Activated CD8-positive, alpha-beta T cell treated with anti-CD3 and anti-CD28 coated beads, Interleukin-2, amount 10 ng/mL, durations not matched to agents 7 days and 5 days (primary cell): ENCODE measurements at places on chromosomes 7 and 10.

DNA sequence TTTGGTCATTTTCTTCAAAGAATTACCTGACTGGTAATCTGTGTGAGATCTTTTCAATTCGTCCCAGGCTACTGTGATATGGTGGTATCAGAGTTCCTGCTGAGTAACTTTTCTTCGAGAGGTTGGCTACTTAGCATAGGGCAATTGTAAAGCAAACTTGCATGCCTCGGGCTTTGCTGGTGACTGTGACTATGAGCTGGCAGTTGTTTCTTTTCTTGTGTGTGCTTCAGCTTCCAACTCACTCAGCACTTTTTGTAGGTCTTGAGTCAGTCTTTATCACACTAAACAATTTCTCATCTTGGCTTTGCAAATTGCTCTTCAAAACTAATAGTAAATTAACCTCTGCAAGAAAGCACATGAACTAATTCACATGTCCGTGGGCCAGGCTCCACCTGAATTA is 44.3 kb downstream of the PRR15 start:
- no peak for DNase-seq

- DNase-seq: peak; percentile 45
Measured at GRCh38 chr10:13658264-13658663, 71.5 kb downstream of the PRPF18 start.

- no peak for DNase-seq
Measured at GRCh38 chr7:69832356-69832755, 234.1 kb downstream of the AUTS2 start.

DNA sequence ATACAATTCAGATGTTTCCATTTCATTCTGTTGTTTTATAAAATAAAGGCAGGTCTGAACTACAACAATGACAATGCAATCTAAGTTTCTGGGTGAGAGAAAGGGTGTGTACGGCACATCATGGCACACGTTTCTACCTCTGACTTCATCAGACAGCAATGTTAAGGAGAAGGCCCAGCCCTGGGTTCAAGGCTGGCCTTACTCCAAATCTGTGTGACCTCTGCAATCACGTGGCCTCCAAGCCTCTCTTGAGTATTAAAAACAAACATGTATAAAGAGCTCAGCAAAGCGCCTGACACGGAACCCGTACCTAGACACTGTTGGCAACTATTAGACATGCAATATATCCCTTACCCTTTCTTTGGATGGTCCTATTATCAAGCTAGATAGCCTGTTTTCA is 114.1 kb downstream of the LARP4B start:
- no peak for DNase-seq

DNA sequence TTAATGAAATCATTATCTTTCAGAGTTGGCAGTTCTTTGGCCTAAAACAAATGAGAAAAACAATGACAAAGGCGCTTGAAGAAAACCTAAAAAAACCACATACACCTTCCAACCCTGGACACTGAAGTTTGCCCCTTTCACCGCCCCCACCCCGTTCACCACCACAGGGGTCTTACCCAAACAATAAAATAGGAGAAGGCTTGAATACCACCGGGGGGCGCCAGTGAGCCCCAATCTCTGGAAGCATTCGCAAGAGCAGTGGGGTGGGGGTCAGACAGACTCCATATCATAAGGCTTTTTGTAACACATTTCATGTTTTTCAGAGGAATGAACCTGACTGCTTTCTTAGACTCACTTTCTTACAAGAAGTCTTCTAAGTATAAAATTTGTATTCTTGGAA is 163.6 kb downstream of the PIP4K2A start:
- peak; percentile 68 for DNase-seq
